ENCODE measurements at places on chromosomes 2 and 18.

- DNase-seq, result no peak
Measured at GRCh38 chr2:238290091-238290509, 1.7 kb upstream of the PER2 start.

DNA sequence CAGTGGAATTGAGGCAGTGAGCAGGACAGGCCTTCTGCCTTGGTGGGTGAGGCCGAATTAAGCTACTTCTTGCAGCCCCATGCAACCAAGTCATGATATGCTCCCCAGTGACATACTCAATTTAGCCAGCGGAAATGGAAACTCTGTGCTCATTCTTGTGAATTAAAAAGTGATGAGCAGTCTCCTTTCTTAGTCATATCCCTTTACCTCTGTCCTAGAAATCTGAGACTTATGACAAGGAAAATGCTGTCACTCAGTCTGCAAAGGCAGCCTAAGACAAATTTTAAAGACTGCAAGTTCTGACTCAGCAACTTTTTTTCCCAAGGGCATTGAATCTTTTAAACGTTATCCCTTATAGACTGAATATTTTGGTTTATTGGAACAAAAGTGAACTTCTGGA is 218.2 kb downstream of the SH3BP4 start:
- DNase-seq, result no peak

DNA sequence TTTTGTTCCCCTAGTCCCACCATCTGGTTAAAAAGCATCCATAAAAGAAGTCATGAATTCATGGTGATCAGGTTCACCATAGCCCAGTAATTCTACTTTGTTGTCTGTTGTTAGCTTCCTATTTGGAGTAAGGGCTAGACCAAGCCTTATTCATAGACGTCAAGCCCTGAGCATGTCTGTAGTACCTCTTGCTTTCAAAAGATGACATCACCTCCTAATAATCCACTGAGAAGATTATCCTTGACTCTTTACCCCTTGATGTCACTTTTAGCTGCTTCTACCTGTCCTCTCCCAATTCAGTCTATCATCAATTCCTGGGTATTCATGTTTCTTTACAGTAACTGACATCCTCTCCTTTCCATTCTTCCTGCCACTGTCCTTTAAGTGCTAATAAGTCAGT is 90.1 kb downstream of the EML6 start:
- no peak for DNase-seq

GRCh38 chr2:232574674-232575403 is 24.4 kb downstream of the EIF4E2 start:
- DNase-seq, result no peak

DNA sequence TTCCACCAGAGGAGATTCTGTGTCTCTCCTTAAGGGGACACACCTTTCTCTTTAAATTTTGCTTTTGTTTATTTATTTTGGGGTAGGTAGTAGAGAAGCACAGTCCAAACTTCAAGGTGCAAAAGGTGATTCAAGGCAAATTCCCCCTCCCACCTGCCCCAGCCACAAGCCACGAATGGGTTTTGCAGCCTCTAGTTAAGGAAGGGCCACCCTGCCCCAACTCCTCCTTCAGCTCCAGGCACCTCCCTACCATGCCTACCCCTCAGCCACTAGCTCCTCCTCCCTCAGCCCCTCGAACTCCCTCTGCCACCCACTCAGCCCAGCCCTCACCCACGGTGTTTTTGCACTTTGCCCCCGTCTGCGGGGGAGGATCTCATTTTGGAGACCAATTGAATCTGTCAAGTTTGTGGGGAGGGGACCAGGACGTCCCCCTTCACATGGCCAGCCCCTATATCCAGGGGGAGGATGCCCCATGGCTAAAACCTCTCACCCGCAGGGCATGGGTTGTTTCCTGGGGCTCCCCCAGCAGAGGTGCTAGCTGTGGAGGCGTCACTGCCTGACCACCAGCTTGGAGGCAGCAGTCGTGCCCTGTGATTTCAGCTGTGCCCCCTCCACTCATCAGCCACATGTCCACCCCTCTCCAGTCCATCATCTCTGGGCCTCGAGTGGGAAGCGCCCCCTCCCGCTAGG is 4.5 kb downstream of the HAAO start:
- DNase-seq, result no peak

DNA sequence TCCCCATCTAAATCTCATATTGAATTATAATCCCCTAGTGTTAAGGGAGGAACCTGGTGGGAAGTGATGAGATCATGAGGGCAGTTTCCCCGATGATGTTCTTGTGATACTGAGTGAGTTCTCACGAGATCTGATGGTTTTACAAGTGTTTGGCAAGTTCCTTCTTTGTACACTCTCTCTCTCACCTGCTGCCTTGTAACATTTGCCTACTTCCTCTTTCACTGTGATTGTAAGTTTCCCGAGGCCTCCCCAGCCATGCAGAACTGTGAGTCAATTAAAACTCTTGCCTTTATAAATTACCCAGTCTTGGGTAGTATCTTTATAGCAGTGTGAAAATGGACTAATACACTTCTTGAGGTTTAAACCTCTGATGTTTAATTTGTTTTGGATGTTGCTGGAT is 177.5 kb downstream of the CD8B2 start:
- DNase-seq, result no peak

- no peak for DNase-seq
Measured at GRCh38 chr2:130339885-130340745, 2.6 kb upstream of the IMP4 start.

- DNase-seq, result no peak
Measured at GRCh38 chr2:216279459-216279858, 92.8 kb downstream of the MARCHF4 start.

DNA sequence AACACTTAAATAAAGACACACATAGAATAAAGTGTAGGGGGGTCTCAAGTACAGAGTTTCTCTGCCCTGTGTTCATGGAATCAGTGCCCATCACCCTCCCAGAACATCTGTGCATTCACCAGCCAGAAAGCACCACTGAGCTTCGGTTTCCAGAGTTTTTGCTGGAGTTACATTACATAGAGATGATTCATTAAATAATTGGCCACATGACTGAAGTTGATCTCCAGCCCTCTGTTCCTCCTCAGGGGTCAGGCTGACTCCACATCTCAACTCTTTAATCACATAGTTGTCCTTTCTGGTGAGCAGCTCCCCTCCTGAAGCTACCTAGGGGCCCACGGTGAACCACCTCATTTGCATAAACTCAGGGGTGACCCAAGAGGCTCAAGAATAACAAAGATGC is 129.8 kb downstream of the METTL4 start:
- no peak for DNase-seq
